Activated T-cell treated with anti-CD3 and anti-CD28 coated beads, Interleukin-2, amount 50 U/mL, for 4 hours (primary cell): ENCODE measurements at places on chromosomes 1 and 21. TPM values are rescaled to one million over a fixed set of nuclear protein-coding genes. Genes with fewer than 3 reads are reported as not detected.

The TP73 gene
- 0.05 TPM for total RNA-seq

The UMODL1 gene
- total RNA-seq, result not detected

The CNIH3 gene
- 1.1 TPM for total RNA-seq

The BEND5 gene
- total RNA-seq, result 1.4 TPM

The ADIPOR1 gene
- 85.7 TPM for total RNA-seq

The IFNGR2 gene
- total RNA-seq, result 10.5 TPM

The SMCP gene
- not detected for total RNA-seq

The S100A11 gene
- 121 TPM for total RNA-seq

The OR2T2 gene
- not detected for total RNA-seq

The RYR2 gene
- 0.08 TPM for total RNA-seq

The OLIG2 gene
- total RNA-seq, result not detected

The PDE4B gene
- total RNA-seq, result 31.5 TPM

The TENT5C gene
- total RNA-seq, result 5.6 TPM

The RHD gene
- total RNA-seq, result not detected

The LINGO4 gene
- total RNA-seq, result 0.16 TPM

The NTNG1 gene
- total RNA-seq, result not detected

The DNAH14 gene
- total RNA-seq, result 0.29 TPM

The OR10Z1 gene
- not detected for total RNA-seq

The VTCN1 gene
- total RNA-seq, result not detected

The FAM229A gene
- 3.5 TPM for total RNA-seq

The KIRREL1 gene
- total RNA-seq, result 0.16 TPM
